ENCODE measurements at places on chromosomes 7 and 10.

- DNase-seq: no peak
Measured at GRCh38 chr10:70820976-70821750, 5.4 kb downstream of the SGPL1 start.

- DNase-seq: no peak
Measured at GRCh38 chr7:155945670-155946325, 133.5 kb upstream of the SHH start.

GRCh38 chr7:127895814-127896280 lies 135.4 kb downstream of the LRRC4 start:
- no peak for DNase-seq

DNA sequence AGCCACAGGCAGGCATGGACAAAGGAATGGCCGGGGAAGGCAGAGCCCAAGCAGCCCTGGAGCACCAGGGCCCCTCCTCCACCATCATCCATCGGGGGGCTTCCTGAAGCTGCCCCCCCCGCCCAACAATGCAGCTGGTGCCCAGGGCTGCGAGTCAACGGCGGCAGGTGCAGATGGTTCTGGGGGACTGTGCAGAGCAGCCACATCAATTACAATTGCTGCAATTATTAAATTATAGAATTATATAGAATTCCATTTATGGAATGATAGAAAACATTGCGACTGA lies 28.3 kb downstream of the EBF3 start:
- DNase-seq: no peak

- DNase-seq: no peak
Measured at GRCh38 chr7:140972344-140972743, 42.4 kb downstream of the MRPS33 start.

GRCh38 chr7:124649397-124650014 lies 116.1 kb downstream of the GPR37 start:
- peak; percentile 5 for DNase-seq

- no peak for DNase-seq
Measured at GRCh38 chr10:48610585-48611093, 5.8 kb upstream of the ARHGAP22 start.

DNA sequence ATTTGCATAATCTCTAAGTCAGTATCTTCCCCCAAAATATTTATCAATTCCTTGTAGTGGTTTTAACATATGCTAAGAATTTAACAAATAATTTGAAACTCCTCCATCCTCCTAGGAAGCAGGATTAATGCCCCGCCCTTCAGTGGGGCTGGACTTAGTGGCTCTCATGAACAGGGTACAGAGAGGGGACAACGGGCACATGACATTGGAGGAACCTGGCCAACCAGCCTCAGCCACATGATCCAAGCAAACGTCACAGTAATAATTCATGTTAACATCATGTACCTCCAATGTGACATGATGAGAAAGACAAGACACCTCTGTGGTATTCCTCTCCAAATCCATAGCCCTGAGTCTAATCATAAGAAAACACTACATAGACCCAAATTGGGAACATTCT lies 50.5 kb downstream of the NUDCD3 start:
- no peak for DNase-seq

DNA sequence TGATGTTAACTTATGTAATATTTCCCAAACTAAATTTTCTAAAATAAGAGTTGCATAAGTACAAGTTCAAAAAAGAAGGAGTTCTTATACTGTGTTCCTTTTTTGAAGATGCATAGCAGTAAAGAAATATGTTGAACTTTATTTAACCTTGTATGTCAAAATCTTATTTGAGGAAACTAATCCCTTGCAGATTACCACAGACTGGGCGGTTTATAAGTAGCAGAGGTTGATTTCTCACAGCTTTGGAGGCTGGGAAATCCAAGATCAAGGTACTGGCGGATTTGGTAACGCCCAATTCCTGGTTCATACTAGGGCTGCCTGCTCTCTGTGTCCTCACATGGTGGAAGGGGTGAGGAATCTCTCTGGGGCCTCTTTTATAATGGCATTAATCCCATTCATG lies 68.5 kb downstream of the GNAT3 start:
- DNase-seq: no peak

DNA sequence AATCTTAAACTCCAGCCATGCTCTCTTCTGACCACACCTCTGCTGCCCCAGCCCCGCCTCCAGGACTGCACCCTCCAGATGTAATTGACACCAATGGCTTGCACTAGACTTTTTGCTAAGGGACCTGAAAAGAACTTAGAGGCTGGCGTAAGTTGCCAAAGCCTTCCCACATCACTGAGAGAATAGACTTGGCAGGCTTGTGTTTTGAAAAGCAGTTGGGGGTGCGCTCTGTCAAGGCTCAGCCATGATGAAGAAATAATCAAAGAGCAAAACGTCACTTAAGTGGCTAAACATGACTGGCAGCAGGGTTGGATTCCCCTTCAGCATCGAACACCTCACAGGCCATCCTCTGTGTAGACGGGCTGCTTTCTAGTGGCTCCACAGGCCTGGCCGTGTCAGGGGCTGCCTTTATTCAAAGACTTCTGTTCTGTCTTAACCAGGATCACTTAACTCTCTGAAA lies 195.2 kb upstream of the C7orf33 start:
- no peak for DNase-seq

GRCh38 chr10:33459602-33460001 lies 125.1 kb upstream of the NRP1 start:
- no peak for DNase-seq

DNA sequence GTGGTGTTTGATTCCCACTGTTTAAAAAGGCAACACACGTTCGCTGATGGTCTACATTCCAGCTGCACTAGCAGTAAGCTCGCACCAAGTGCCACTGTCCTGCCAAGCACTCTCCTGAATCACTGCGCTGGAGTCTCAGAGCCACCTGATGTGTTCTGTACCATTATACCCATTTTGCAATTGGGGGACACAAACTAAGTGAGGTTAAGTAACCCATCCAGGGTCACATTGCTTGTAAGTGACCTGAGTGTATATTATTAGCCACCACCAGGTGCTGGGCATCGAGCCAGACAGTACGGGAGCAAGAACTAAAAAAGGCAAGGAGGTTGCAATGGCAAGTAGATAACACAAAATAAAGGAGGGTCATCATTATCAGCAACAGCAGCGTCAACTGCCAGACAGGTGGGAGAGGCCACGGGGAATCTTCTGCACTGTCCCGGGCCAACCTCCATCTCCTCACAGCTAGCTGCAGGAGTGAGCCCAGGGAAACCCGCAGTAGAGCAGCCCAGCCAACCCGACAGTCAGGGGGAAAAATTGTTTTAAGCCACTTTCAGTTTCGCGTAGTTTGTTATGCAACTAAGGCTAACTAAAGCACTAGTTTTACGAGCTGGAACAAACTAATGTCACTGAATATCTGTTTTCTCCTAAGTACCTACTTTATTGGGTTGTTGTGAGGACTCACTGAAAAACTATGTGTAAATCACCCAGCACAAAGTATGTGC lies 712 bp upstream of the CPVL start:
- DNase-seq: no peak

GRCh38 chr7:67858931-67859330 lies 862.3 kb downstream of the TYW1 start:
- no peak for DNase-seq

- no peak for DNase-seq
Measured at GRCh38 chr7:24334012-24334411, 50.0 kb downstream of the NPY start.

- DNase-seq: no peak
Measured at GRCh38 chr10:103199488-103199887, 6.4 kb upstream of the NT5C2 start.
